Left lung (tissue), 14 donors: ENCODE measurements at places on chromosomes 11 and 22. TPM values are rescaled to one million over a fixed set of nuclear protein-coding genes. Genes with fewer than 3 reads are reported as not detected.

TREH gene
- not detected for total RNA-seq

OR51B4 gene
- not detected for total RNA-seq

OTOG gene
- not detected for total RNA-seq

ENTHD1 gene
- total RNA-seq, result not detected

MEN1 gene
- 26.9 TPM for total RNA-seq

SOX10 gene
- total RNA-seq, result not detected

LRRC55 gene
- 0.05 TPM for total RNA-seq

PNPLA5 gene
- total RNA-seq, result not detected

LINC01488 gene
- total RNA-seq, result not detected

PRDX5 gene
- 208 TPM for total RNA-seq

SYCE3 gene
- not detected for total RNA-seq

SHANK3 gene
- 42.9 TPM for total RNA-seq

SPDYC gene
- total RNA-seq, result not detected

TOM1 gene
- 68.0 TPM for total RNA-seq

ABCC8 gene
- 0.52 TPM for total RNA-seq

OR51I2 gene
- total RNA-seq, result not detected

UBQLNL gene
- 0.50 TPM for total RNA-seq

ACRV1 gene
- not detected for total RNA-seq

MRGPRG gene
- total RNA-seq, result not detected

MN1 gene
- 7.4 TPM for total RNA-seq

CST6 gene
- 46.5 TPM for total RNA-seq

C22orf15 gene
- 0.58 TPM for total RNA-seq

MMP12 gene
- 0.71 TPM for total RNA-seq

CD3E gene
- 10.5 TPM for total RNA-seq

UBQLN3 gene
- total RNA-seq, result 0.37 TPM

FAM180B gene
- not detected for total RNA-seq

MIAT gene
- total RNA-seq, result 11.2 TPM

APOBEC3B gene
- 9.5 TPM for total RNA-seq

FOSL1 gene
- 16.3 TPM for total RNA-seq

BBOX1 gene
- 0.34 TPM for total RNA-seq

KCNJ1 gene
- not detected for total RNA-seq

ARFGAP2 gene
- total RNA-seq, result 86.3 TPM

C11orf42 gene
- total RNA-seq, result not detected

SPCS2 gene
- 231 TPM for total RNA-seq

MAPK8IP2 gene
- 2.3 TPM for total RNA-seq

MS4A1 gene
- 1.7 TPM for total RNA-seq

CDC42BPG gene
- 18.0 TPM for total RNA-seq

RAG2 gene
- not detected for total RNA-seq

OR8K3 gene
- total RNA-seq, result not detected

ATXN10 gene
- 117 TPM for total RNA-seq

UBASH3B gene
- 38.6 TPM for total RNA-seq

SYT9 gene
- total RNA-seq, result 0.10 TPM

WT1 gene
- total RNA-seq, result 3.6 TPM

TMA7B gene
- total RNA-seq, result 0.42 TPM

MIOX gene
- total RNA-seq, result not detected

BRSK2 gene
- 0.32 TPM for total RNA-seq
